Left cardiac atrium (tissue), 4 donors: ENCODE measurements at places on chromosomes 11 and 22.

DNA sequence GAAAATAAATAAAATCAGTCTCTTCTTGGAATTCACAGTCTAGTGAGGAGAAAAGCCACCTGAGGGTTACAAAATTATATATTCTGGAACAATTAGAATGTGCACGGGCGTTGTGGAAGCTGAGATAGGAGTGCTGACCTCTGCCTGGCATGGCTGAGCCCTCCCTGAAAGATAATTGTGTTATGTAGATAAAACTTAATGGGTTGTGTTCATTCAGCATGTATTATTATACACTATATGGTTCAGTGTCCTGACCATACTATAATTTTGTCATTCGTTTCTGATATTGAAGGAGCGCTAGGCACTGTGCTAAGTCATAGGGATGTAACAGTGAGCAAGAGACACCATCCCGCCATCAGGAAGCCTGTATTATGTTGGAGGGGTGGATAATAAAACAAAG, 3.7 kb downstream of the ACAT1 start:
- DNase-seq, result no peak

DNA sequence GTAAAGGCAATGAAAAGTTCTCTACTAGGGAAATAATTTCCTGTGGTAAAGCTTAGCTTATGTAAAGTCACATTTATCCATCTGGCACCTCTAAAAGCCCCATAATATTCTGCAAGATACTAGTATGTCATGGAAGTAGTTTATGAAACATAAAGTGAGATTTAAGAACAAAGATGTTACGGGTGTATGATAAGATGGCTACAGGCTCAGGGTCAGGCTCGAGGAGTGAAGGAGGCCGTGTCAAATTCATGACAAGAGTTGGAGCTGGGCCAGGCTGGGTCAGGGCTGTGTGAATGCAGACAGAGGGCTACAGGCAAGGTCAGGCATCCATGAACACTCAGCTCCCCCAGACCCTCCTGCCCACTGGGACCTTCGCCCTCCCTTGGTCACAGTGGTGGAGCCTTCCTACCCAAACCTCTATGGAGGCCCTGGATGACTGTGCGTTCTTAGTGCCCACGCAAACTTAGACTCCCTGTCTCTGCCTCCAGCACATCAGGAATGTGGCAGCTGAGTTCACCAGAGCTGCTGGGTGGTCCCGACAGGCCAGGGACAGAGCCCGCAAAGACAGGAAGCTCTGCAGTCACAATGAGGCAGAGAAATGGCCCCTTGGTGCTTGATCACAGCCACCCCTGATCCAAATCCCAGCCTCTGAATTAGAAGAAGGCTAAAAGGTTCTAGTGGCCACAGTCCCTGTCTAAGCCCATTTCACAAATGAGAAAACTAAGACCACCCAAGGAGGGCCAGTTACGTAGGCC, 14.8 kb downstream of the IGLL5 start:
- no peak for DNase-seq

DNA sequence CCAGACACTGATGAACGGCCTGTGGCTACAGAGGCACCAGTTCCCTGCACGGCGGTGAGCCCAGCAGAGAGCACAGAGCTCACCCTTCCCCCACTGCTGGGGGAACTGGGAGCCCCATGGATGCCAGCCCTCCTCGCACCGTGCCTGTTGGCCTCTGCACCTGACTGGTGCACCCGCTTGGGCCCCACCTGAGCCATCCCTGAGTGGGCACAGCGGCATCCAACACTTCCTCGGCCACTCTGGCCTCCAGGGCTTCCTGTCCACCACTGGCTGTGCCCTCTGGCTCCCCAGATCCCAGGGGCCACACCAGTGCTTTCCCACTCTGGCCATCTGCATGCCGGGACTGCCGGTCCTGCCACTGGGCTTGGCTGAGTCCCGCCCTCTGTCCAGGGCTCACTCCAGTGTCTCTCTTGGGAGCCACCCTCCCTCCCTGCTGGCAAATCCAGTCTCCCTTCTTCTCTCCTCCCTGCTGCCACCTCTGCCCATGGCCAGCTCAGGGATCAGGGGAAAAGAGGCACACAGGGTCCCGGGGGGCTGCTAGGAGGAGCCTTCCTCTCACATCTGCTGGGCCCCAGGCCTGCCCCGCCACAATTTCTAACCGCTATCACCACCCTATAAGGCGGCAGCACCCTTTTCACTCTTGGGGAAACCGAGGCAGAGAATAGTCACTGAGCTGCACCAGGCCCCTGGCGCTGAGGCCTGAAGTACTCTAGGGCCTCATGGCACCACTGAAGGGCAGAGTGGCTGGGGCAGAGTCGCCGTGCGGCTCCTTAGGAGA, 33.0 kb downstream of the GNB1L start:
- no peak for DNase-seq

GRCh38 chr22:21944871-21945270, 7.8 kb downstream of the PPM1F start:
- no peak for DNase-seq

DNA sequence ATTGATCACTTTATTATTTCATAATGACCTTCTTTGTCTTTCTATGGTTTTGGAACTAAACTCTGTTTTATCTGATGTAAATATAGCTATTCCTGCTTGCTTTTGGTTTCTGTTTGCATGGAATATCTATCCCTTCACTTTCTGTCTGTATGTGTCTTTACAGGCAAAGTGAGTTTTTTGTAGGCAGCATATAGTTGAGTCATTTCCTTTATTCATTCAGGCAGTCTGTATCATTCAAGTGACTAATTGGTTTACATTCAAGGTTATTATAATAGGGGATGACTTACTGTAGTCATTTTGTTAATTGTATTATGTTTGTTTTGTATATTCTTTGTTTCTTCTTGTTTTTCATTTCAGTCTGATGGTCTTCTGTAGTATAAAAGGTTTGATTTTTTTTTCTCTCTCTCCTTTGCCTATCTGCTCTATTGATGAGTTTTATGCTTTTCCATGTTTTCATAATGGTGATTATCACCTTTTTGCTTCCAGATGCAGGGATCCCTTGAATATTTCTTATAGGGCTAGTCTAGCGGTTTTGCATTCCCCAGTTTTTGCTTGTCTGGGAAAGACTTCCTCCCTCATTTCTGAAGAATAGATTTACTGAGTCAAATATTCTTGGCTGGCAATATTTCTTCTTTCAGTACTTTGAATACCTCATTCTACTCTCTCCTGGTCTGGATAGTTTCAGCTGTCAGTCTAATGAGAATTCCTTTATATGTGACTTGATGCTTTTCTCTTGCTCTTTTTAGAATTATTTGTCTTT, 50.4 kb downstream of the GDPD4 start:
- no peak for DNase-seq
